ENCODE measurements at places on chromosomes 5 and 9.

- DNase-seq, result no peak
Measured at GRCh38 chr9:136611119-136611518, 51.6 kb upstream of the EGFL7 start.

DNA sequence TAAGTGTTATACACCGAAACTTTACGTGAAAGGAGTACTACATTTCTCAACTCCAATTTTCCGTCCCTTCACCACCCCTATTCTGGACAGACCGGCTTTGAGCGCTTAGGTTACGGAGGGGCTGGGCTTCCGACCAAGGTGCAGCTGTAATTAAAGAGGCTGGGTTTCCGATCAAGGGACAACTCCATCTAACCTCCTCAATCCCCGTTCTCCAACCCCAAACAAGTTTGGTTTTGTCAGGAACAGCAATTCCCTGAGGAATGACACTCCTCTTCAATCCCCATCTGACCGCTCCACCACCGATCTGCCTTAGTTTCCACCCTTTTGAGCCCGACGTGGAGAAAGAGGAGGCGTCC is 577 bp downstream of the TUT7 start:
- no peak for DNase-seq

- no peak for DNase-seq
Measured at GRCh38 chr9:19379697-19380046, 364 bp downstream of the RPS6 start.

DNA sequence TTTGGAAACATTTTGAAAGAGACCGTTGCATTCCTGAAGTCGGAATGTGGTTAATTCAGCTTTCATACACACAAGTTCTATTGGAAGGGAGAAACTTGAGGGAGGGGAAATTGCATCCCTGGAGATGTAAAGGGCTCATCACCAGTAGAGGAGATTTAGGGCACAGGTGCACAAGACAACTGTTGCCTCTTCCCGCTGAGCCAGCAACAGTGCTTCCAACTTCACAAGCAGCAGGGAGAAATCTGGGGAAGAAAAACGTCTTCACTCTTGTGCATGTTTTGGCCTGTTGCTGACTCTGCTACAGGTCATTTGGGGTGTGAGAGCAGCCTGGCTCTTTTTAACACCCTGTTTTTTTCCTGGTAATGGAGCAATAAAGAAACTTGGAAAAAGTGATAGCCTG is 277.9 kb downstream of the GAS1 start:
- DNase-seq, result no peak

GRCh38 chr9:97578846-97579245 is 54.3 kb downstream of the TSTD2 start:
- no peak for DNase-seq

DNA sequence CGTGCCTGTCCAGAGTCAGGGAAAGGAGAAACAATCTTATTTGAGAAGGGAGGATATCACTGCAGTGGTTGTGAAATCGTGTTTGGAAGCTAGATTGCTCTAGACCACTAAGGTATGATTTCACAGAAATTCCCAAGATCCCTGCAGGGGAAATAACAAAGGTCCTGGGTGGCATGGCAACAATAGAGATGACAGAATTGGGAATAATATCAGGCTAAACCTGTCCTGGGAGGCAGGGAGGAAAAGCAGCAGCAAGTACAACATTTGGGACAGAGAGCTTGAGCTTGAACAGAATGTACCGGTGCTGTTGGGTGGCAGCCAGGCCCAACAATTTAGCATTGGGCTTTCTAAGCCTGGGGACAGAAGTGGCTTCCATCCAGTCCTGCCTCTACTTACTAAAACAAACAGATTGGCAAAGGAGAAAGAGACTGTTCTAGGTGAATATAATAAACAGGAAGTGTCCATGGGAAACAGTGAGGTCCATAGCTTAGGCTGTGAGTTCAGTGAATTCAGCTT is 17.0 kb upstream of the ARHGAP26 start:
- no peak for DNase-seq

GRCh38 chr5:35138232-35138631 is 90.5 kb upstream of the AGXT2 start:
- DNase-seq, result no peak

- DNase-seq, result no peak
Measured at GRCh38 chr5:44613936-44614335, 194.8 kb upstream of the MRPS30 start.
